ENCODE measurements at places on chromosomes 7 and 10.

GRCh38 chr10:53396876-53397275 lies 624.3 kb upstream of the MBL2 start:
- no peak for DNase-seq

DNA sequence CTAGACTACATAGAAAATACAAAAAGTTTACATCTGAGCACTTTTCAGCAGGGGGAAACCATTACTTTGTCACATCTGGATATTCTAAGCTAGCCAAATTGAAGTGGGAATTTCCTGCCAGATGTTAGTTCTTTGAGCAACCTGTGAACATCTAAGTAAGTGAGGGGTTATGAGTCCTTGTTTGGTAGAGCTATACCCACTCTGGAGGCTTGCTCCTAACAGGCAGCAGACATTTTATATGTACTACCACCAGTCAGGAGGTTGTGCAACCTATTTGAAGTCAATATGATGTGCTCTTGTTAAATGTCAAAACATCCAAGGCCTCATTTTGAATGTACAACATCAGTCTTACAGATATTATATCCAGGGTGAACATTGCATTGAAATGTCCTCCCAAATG lies 143.3 kb upstream of the KAT6B start:
- no peak for DNase-seq

DNA sequence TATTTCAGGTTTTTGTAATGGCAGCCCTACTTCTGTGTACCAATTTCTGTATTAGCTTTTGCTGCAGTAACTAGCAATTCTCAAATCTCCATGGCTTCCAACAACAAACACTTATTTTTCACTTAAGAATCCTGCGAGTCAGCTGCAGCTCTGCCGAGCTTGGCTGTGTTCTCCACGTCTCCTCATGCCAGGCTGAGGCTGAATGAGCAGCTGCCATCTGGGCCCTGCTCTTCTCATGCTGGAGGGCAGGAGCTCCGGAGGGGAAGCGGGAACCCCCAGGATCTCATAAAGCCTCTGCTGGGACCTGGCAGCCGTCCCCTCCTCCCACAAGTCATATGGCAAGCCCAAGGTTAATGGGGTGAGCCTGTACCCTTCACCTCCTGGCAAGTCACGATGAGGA lies 591.1 kb downstream of the SDK1 start:
- DNase-seq: no peak

GRCh38 chr10:80187465-80188409 lies 17.6 kb downstream of the ANXA11 start:
- peak; percentile 74 for DNase-seq

GRCh38 chr7:84663224-84663623 lies 468.6 kb upstream of the SEMA3A start:
- no peak for DNase-seq

- no peak for DNase-seq
Measured at GRCh38 chr10:106360870-106361269, 803.6 kb downstream of the SORCS1 start.

DNA sequence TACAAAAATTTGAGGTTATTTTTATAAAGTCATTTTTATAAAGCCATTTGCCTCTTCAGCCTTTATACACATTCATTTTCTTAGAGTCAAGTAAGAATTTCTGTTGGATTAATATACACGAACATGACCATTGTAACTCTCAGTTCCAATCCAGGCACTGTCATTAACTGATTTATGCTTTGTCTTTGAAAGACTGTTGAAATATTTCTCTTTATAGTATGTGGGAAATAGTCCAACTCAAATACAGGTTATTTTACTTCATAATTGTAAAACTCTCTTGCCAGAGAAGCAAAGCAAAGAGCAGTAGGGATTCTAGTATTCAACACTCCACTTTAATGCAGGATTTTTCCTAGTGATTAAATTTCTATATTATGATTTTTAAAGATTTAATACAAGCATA lies 36.5 kb upstream of the PAPSS2 start:
- no peak for DNase-seq
